ENCODE measurements at places on chromosomes 1 and 21.

DNA sequence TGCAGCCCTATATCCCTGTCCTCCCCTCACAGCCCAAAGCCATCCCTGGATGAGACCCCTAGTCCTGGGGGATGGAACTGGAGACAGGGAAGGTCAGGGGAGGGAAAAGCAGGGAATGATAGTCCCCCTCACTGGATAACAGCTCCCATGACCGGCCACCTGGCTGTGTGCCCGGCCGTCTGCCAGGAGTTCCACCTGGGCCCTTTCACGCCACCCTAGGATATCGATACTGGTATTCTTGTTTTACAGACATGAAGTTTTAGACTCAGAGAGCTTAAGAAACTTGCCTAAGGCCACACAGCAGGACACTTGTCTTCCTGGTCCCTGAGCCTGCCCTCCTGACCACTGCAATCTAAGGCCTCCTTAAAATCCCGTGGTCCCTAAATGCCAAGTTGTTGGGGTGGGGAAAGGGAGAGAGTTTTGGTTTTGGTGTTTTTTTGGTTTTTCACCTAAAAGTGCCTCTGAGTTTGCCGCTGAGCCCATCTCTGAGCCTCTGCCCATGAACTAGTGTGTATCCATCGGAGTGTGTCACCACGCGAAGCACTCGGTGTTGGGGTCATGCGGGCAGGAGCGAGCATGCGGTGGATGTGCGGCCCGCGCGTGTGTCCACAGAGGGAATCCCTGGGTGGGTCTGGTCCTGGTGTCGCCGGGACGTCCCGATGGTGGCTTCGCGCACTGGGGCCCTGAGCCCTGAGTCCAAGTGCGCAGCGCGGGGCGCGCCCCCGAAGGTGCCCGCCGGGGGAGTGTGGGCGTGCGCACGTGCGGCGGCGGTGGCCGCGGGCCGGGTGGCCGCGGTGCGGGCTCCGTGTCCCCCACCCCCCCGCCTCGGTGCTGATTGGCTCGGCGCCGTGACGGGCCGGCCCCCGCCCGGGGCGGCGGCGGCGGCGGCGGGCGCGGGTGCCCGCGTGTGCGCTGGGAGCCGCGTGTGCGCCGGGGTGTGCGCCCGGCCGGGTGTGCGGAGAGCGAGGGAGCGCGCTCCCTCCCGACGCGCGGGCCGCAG lies at the start of gene EPHA8:
TSS of gene EPHA8 (plus strand) at position 906 of the 1,000 bp plus-strand sequence. CDS start 147 bp downstream, outside the sequence.
- DNase-seq: no peak

- DNase-seq: no peak
These were observed 268.9 kb downstream of the HHAT start for GRCh38 chr1:210597555-210598134.

- no peak for DNase-seq
These were observed 333.5 kb upstream of the B3GALT2 start for GRCh38 chr1:193519922-193520321.

DNA sequence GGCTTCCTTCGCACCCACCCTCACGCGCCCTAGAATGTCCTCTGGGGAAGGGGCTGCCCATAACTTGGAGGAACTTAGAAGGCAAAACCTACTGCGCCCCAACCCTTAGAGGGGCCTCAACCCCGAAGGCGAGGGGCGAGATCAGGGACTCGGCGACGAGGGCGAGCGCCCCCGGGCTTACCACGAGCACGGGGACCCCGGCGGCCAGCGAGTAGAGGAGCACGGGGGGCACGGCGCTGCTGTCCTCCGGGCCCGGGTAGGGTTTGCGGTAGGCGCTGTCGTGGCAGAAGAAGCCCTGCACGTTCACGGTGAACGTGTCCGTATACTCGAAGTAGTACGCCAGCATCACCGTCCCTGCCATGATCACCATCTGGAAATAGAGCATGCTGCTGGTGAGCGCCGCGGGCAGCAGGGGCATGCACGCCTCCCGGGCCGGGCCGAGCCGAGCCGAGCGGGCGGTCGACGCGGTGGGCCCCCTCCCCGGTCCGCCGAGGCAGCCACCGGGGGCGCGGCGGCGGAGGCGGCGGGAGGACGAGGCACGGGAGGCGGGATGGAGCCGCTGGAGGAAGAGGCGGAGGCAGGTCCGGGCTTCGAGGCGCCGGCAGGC lies 304 bp downstream of the PLPPR5 start:
- DNase-seq: no peak

DNA sequence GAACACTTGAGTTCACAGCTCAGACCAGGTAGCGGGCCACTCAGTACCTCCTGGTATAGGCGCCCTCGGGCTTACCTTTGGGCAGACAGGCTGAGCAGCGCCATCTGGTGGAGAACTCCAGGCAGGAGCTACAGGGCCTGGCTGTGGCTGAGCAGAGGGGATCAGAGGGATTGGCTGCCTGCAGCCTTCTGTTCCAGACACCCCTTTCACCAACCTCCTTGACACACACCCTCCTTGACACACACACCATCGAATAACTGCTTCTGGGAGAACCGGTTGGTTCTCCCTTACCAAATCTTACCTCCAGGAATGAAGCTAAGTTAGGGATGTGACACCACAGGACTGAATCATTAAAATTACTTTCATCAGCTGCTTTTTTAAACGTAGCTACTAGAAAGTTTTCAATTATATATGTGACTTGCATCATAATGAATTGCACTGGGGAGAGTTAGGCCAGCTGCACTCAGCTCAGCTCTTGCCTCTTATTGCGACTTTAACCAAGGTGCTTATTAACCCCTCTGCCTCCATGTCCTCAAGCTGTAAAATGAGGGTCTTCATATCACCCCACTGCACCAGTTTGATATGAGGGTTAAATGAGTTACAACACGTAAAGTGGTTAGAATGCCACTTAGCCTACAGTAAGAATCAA lies 6.6 kb downstream of the LIN28A start:
- DNase-seq: no peak

- no peak for DNase-seq
These were observed 186.5 kb downstream of the FASLG start for GRCh38 chr1:172845371-172845770.
